ENCODE measurements at places on chromosomes 7 and 10.

- peak; percentile 9 for DNase-seq
These were observed 495.9 kb downstream of the XPNPEP1 start for GRCh38 chr10:109427411-109427810.

- DNase-seq, result no peak
These were observed 9.5 kb upstream of the UBE3C start for GRCh38 chr7:157129200-157129599.

DNA sequence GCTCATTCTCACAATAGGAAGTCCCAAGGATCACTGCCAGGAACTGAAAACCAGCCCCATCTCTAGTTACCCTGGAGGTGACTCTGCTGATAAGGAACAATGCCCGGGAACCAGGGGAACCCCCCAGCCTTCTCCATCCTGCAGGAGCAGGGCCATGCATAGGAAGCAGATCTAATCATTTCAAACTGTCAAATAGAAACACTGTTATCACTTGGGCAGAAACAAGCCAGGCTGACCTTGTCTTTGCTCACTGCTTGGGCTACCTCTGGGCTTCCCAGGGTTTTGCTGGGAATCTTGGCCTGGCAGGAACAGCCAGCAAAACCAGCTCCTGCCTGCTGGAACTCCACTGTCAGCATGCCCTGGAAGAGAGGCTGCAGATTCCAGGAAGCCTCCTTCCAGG lies 114.1 kb downstream of the RNF216 start:
- DNase-seq, result no peak

DNA sequence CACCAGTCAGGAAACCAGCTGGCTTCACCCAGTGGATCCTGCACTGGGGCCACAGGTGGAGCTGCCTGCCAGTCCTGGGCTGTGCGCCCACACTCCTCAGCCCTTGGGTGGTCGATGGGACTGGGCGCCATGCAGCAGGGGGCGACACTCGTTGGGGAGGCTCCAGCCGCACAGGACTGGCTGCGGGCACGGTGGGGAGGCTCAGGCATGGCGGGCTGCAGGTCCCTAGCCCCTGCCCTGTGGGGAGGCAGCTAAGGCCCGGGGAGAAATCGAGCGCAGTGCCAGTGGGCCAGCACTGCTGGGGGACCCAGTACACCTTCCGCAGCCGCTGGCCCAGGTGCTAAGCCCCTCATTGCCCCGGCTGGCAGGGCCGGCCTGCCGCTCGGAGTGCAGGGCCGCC lies 12.4 kb upstream of the NRG3 start:
- DNase-seq, result no peak

DNA sequence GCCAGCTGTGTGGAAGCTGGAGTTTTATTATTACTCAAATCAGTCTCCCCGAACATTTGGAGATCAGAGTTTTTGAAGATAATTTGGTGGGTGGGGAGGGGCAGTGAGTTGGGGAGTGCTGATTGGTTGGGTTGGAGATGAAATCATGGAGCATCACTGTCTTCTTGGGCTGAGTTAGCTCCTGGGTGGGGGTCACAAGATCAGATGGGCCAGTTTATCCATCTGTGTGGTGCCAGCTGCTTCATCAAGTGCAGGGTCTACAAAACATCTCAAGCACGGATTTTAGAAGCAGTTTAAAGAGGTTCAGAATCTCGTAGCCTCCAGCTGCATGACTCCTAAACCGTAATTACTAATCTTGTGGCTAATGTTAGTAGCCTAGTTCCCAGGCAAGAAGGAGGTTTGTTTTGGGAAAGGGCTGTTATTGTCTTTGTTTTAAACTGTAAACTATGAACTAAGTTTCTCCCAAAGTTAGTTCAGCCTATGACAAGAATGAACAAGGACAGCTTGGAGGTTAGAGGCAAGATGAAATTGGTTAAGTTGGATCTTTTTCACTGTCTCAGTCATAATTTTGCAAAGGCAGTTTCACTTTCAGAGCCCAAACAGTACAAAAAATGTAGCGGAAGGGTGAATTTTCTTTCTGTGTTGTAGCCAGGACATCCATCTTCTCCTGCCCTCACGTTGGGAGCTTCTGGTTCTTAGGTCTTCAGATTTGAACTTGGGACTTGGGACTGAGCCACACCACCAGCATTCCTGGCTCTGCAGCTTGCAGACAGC lies 43.1 kb downstream of the KLF6 start:
- no peak for DNase-seq

DNA sequence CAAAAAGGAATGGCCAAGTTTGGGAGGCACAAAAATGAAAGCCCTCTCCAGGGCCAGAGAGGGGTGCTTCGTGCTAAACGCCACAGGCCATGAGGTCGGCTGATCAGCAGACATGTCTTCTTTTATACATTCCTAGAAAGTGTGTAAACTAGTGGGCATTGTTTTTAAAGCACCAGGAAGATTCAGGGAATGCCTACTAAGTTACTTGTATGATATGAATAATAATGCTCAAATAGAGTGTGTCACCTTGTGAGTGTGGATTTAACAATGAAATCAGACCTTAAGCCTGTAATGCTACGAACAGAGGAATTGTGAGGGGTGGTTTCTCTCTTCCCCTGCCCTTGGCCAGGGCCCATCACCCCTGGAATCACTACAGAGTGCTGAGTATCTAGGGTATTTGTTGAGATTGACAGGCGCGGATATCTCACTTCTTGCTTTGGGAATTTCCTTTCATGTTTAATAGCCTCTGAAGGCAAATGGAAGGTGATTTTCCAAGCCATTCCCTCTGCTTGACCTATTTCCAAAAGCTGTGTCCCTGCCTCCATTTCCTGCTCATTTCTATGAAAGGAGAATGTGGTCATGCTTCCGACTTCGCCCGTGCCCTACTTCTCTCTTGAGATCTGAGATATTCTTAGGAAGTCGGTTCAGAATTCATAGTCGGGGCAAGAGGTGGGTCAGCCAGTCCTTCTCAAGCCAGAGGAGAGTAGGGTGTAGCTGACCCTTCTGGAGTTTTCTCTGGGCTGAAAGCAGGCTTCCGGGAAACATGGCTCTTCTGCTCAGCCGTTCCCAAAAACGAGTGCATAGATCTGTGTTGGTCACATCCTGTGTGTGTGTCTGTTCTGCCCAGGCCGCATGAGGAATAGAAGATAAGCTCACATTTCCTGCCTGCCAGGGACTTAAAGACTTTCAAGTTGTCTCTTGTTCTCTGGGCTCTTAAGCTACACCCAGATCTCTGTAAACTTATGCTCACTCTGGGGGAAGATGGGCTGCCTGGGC lies 167.8 kb upstream of the ITGB1 start:
- DNase-seq, result no peak

GRCh38 chr10:132370426-132371340 lies 26.3 kb upstream of the PWWP2B start:
- DNase-seq, result no peak

All from astrocyte of the hippocampus (primary cell).